T-helper 9 cell (primary cell): ENCODE measurements at places on chromosomes 13 and 19.

GRCh38 chr13:48233889-48234488, 983 bp downstream of the ITM2B start:
- DNase-seq = no peak

DNA sequence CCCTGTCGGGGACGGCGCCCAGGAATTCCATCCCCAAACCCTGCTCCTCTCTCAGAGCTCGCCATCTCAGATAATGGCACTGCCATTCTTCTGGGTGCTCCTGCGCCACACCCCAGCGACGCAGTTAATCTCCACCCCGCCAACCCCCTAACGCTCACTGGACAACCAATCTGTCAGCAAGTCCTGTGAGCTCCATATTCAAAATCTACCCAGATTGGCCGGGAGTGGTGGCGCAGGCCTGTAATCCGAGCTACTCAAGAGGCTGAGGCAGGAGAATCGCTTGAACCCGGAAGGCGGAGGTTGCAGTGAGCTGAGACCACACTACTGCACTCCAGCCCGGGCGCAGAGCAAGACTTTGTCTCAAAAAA, 18.6 kb downstream of the FCGBP start:
- no peak for DNase-seq

- DNase-seq = no peak
Observed at GRCh38 chr13:109719962-109720646, 66.3 kb downstream of the IRS2 start.

GRCh38 chr19:7126132-7126531, 56.6 kb downstream of the ZNF557 start:
- no peak for DNase-seq

DNA sequence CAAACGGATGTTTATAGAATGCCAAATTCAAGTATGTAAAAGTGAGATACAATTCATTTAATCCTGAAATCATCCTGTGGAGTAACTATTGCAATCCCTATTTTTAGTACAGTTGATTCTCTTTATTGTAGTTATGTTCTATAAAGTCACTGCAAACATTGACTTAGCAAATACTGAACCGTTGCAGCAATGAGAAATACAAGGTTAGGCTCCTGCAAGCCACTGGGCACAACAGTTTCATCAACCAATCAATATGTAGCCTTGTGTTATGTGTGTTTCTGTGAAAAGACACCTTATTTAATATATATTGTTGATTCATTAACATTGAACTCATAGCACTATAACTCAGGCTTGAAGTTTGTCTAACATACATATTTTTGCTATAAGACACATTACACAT, 174.4 kb downstream of the DCT start:
- no peak for DNase-seq

GRCh38 chr13:83452292-83452950, 429.9 kb downstream of the SLITRK1 start:
- no peak for DNase-seq

- no peak for DNase-seq
Observed at GRCh38 chr13:33345842-33346241, 60.3 kb upstream of the STARD13 start.

GRCh38 chr13:71879129-71879535, 12.1 kb upstream of the DACH1 start:
- no peak for DNase-seq

GRCh38 chr19:32966750-32967149, 5.0 kb downstream of the CEP89 start:
- DNase-seq = no peak

GRCh38 chr13:53126841-53127245, 98.2 kb downstream of the OLFM4 start:
- DNase-seq = no peak

DNA sequence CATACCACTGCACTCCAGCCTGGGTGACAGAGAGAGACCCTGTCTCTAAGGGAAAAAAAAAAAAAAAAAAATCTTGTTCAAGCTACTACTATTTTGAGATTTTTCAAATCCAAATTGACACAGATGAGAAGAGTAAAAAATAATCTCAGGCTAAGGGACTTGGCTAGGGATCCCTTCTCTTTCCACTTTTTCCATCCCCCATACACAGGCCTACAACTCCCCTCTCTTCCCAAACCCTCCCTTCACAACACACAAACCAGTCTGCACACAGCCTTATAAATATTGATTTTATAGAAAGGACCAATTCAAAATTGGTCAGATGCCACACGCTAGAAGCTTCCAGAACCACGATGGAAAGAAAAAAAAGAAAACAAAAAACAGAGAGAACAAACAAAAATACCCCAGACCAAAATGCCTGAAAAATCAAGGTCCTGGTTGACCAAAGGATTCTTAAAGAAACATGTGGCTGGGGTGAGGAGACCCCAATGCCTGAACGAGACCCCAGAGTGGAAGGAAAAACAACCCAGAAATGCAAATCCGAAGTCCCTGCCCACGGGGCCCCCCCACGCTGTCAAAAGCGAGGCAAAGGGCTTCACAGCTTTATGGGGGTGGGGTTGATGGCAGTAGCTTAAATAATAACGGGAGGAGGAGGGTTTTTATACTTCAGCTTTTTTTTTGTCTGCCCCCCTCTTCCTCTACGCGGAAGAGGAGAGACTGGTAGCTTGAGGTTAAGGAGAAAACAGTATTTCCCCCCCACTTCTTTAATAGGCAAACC, 18.1 kb downstream of the QPCTL start:
- no peak for DNase-seq

- no peak for DNase-seq
Observed at GRCh38 chr13:68588623-68589022, 1358.5 kb upstream of the PCDH9 start.

DNA sequence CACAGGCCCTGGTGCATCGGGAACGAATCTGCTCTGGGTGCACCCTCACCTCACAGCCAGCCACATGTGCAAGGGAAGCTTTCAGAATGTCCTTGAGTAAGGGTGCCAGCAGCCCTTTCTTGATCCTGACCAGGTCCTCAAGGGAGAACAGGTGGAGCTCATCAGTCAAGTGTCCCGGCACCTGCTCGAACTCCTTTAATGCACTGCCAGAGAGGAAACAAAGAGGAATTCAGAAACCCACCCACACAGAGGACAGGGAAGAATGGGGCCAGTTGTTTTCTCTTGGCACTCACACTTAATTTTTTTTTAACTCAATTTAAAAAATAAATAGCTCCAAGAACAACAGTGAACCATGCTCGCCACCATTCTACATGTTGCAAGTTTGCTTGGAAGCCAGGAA, 41.7 kb downstream of the RUBCNL start:
- DNase-seq = no peak

- no peak for DNase-seq
Observed at GRCh38 chr13:59728896-59729545, 434.7 kb downstream of the DIAPH3 start.
